ENCODE measurements at places on chromosomes 13 and 19. TPM values are rescaled to one million over a fixed set of nuclear protein-coding genes. Genes with fewer than 3 reads are reported as not detected.

The FXYD1 gene
- 33.0 TPM for polyA plus RNA-seq

The NAPSA gene
- polyA plus RNA-seq: 11.2 TPM

The CGB7 gene
- polyA plus RNA-seq: 0.83 TPM

The PLK5 gene
- 0.36 TPM for polyA plus RNA-seq

The RGL3 gene
- polyA plus RNA-seq: 94.8 TPM

The B3GNT8 gene
- polyA plus RNA-seq: 6.5 TPM

The RFPL4AL1 gene
- polyA plus RNA-seq: not detected

The ZNF682 gene
- 13.0 TPM for polyA plus RNA-seq

The CAB39L gene
- 24.4 TPM for polyA plus RNA-seq

The HSH2D gene
- 0.34 TPM for polyA plus RNA-seq

The TNFRSF19 gene
- 56.0 TPM for polyA plus RNA-seq

The SCEL gene
- polyA plus RNA-seq: not detected

The ZNF829 gene
- polyA plus RNA-seq: 7.4 TPM

The CDX2 gene
- polyA plus RNA-seq: not detected

The KLK11 gene
- polyA plus RNA-seq: 0.27 TPM

The ZNF546 gene
- polyA plus RNA-seq: 4.4 TPM

GRCh38 chr13:29923554-29924481 is 73.4 kb upstream of the UBL3 start:
- DNase-seq: no peak

- no peak for DNase-seq
These were observed 324.6 kb downstream of the KLF12 start for GRCh38 chr13:73809561-73809960.

- no peak for DNase-seq
These were observed 344.6 kb upstream of the HTR2A start for GRCh38 chr13:47241446-47241845.

DNA sequence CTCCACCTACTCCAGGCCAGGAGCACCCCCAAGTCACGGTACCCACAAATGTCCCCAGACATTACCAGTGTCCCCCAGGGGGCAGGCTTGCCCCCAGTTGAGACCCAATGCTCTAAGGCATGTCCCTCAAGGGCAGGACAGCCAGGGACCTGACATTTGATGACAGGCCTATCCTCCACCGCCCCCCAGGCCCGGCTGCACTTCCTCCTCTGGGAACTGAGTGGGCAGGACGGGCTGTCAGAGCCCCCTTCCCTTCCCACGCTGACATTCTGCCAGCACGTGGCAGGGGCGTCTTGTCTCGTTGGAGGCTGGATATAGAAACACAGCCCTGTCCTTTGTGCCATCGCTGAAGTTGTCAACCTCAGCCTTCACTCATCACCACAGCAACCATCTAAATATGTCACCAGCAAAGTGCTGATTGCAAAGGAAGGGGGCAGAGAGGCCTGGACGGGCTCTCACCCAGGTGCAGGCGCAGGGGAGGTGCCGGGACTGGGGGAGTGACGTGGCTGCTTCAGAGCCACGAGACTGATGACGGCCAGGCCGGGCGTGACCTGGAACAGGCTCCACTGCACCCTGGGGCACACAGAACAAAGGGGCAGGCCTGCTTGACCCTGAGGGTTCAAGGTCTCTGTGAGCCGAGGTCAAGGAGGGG is 38.4 kb downstream of the GNG7 start:
- no peak for DNase-seq

- no peak for DNase-seq
These were observed 4.9 kb downstream of the SLAIN1 start for GRCh38 chr13:77702366-77702765.

GRCh38 chr19:6765738-6766356 is 1.4 kb downstream of the SH2D3A start:
- peak; percentile 44 for DNase-seq

DNA sequence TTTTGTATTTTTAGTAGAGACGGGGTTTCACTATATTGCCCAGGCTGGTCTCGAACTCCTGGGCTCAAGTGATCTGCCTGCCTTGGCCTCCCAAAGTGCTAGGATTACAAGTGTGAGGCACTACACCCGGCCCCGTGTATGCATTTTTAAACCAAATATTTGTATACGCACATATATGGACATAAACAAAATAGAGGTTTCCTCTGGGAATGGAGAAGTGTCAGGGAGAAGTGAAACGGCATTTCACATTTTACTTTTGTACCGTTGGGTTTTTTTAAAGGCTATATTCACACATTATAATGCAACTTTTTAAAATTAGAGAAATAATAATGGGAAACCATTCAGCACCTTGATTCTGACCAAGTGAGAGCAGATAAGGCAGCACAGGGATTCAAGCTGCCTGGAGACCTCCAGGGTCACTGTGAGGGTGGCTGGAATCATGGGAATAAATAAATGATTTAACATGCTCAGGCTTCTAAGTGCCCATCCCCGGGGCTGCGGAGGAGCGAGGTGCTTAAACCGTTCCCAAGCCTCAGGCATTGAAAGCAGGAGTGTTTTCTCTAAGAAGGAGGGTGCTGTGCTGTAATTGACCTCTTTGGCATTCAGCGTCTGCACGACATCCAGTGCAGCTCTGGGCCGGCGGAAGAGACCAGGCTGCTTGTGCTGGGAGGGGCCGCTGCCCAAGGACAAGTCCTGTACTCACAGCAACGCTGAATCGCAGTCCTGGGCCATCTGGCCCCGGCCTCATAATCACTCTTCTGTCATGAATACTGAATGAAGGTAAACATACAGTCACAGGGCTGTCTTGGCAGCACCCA is 24.7 kb downstream of the GPR42 start:
- DNase-seq: no peak

DNA sequence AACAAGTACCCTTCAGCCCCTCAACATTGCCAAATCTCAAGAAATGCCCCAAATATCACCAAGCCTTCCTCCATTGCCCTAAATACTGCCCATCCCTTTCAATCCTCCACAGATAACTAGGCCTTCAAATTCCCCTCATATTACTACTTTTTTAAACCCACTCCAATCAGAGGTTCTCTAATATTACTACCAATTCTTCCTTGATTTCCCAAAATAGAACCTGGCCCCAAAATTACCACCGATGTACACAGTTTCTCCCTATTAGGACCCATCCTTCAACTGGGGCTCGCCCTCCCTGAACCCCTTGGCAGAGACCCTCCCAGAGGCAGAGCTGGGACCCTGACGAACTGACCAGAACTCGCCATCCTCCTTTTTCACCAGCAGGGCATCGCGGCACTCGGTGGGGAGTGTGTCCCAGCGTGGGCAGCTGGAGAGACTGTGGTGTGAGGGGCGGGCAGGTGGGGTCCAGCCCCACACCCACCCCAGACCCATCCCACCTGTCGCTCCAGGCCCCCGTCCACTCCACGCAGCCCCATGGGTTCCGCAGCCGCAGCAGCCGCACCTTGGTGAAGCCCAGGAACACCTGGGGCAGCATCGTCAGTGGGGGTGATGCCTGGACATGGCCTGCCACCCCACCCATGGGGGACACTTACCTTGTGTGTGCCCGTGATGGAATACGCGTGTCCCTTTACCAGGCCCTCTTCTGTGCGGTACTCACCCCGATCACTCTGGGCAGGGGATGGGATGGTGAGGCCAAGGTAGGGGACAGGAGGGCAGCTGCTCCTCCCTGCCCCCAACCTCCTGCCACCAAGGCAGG is 6.1 kb downstream of the CAPN12 start:
- no peak for DNase-seq

DNA sequence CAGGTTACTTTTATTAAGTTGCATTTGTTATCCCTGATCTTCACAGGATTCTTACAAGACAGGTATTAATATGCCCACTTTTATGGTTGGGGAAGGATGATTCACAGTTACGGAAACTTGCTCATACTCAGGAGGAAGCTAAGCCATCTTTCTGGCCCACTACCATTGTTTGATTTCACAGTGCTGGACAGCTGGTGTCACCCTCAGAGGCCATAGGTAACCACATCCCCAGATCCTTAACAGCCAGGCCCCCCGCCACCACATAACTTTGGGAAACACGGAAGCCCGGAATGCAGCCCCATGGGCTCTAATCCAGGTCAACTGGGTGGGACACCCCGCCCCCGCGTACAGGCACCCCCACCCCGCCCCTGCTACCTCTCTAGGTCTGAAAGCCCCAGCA is 119.7 kb downstream of the IRS2 start:
- no peak for DNase-seq

DNA sequence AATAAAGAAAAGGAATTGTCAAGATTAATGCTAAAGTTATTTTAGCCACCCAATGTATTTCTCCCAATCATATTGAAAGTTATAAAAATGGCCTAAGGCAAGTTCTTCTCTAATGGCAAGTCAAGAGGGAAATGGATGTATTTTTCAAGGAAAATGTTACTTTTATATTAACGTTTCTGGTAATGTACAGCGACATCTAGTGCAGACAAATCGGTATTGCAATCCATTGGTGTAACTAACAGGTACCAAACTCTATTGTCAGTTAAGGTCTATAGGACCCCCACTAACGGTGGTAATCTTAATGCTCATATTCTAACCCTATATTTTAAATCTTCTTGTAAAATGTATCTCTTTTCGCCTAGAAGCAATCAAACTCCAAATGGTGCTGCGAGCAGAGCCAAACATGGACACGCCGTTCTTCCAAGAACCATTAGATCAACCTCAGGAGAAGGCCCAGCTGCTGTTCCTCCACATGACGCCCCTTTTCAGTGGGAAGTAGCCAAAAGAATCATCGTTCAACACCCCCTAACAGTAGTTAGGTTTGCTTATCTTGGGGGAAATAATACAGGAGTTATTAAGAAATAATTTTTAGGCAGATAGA is 98.5 kb upstream of the PABPC3 start:
- DNase-seq: no peak

- no peak for DNase-seq
These were observed 12.1 kb upstream of the FCGBP start for GRCh38 chr19:39946532-39946931.

DNA sequence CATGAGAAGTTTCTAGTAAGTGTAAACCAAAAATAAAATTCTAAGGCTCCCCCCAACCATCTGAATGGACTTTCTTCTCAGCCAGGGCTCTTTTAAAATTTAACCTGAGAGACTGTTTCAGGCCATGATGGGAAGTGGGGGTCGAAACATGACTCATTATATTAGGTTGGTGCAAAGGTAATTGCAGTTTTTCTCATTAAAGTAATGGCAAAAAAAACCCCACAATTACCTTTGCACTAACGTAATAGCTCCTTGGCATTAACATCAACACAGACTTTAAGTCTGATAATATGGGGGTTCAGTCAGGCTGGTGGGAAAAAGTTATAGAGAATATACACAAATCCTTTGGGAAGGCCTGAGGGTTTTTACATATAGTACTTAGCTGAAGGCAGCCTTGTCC is 9.4 kb upstream of the SPART start:
- no peak for DNase-seq

DNA sequence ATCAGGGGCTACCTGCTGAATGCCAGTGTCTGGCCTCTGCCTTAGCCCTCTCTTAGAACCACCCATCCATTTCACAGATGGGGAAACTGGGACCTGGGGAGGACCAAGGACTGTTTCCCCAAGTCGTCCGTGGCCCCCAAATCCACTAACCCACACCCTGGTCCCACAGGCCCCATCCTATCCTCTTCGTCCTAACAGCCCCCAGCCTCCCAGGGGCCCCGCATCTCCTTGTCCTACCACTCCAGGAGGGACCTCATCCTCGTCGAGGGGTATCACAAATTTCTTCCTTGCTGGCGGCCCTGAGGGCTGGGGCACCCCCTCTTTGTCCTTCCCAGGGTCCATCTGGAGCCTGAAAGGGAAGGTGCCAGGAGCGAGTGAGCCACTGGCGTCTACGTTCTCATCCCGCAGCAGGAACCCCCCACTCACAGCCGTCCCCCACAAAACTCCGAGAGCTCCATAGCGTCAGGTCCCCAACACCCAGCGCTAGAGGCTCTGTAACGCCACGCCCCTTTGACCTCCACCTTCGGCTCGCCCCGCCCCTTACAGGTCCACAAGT is 606 bp downstream of the ERCC1 start:
- DNase-seq: no peak

DNA sequence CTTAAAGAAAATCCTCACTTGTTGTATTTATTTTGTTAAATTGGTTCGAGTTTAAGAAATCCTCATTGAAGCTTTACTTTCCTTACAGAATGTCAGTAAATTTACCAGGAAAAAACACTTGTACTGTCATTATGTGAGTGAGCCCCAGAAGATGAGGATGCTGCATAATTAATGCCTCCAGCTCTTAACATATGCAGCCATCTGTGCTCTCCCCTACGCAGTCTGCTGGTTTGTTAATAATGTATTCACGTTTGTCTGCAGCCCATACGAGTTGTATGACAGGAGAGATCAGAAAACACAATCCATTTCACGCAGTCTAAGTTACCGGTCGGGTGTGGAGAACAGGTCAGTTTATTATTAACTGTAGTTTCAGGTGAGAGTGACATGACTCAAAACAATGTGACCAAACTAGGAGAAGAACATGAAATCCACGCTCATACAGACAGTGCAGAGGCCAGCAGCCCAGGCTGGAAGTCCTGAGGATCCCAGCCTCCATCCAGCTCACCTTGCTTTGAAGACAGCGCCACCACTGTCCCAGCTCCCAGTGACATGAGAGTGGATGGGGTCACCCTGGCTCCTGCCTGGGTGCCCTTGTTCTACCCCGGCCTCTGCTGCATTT is 19.8 kb upstream of the ATP11A start:
- DNase-seq: no peak

GRCh38 chr19:2625434-2625833 is 77.1 kb downstream of the GNG7 start:
- DNase-seq: no peak

DNA sequence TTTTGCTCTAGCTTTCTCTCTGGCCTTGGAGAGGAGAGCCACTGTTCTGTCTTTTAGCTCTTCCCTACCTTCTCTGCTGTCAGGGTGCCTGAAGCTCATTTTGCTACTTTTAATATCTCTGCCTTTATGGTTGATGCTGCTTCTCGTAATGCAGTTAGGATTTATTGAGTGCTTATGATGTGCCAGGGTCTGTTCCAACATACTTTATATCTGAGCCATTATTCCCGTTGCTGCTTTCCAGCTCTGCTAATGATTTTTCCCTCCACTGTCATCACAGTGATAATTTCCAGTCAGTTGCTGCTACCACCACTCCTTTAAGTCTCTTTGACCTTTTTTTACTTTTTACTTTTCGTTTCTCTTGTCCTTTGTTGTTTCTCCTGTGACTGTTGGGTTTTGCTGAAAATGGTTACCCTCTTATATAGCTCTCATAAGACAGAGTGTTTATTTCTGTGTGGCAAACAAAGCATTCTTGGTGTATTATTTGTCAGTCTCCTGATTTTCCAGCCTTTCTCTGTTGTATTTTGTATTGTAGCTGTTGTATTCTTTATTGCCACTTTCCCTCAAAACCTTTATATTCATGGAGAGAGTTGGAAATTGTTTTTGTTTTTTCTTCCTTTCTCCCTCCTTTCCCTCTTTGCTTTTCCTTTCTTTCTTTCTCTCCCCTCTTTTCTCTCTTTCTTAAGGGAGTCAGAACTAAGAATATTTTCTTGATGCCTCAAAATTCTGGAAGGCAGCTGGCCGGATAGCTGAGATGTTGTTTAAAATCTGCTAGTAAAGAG is 37.4 kb downstream of the COG6 start:
- DNase-seq: no peak

- peak; percentile 39 for DNase-seq
These were observed 23.2 kb downstream of the SPATA13 start for GRCh38 chr13:24183741-24184182.
